ENCODE measurements at places on chromosomes 2 and 18.

- no peak for DNase-seq
These were observed 730.8 kb downstream of the DCC start for GRCh38 chr18:53070788-53071187.

GRCh38 chr2:72533765-72534164 lies 292.1 kb downstream of the EXOC6B start:
- no peak for DNase-seq

DNA sequence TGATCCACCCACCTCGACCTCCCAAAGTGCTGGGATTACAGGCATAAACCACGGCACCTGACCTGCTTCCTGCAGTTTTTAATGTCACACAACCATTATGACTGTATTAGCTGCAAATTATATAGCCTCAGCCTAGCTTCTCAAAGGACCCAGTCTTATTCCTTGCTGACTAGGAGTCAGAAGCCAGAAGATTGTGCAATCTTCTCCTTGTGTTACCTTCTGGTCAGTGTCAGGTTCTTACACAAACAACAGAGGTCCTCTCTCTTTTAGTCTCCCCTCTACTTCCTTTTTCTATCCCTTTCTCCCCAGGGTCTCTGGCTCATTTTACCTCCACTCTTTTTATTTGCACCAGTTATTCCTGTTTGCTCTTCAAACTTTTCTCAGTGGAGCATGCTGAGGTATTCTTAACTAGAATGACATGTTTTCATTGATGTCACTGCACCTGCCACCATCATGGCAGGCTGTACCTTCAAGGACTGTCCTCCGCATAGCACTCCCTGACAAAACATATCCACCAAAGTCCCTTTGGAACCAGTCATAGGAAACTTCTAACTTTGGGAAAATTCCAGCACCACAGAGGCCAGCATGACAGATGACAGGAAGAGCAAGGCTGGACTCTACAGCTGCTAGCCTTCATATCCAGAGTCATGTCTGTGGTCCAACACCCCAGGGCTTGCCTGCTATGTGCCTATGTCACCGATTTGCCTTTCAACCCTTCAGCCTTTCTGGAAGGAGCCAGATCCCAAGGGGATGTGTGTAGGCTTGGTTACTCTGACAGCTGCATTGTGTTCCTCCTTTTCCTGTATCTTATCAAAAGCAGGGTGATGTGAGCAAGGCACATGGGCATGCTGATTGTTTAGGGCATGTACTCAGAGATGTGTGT lies 45.2 kb upstream of the EPC2 start:
- DNase-seq: no peak

DNA sequence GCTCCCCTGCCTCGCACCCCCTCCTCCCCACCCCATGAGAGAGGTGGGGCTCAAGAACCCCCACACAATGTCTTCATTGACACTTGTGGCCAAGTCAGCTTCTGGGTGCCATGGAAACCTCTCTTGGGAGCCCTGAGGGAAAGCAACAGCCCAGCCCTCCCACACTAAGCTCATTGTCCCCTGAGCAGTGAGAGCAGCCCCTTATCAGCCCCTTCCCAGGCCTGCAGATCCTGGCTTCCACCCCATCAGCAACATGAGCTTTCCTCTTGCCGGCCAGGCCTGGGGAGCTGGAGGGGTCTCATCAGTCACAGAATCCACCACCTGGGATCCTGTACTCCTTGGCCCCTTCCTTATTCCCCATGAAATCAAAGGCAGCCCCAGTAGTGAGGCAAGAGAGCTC lies 107.8 kb upstream of the ST3GAL5 start:
- DNase-seq: no peak

- DNase-seq: no peak
These were observed 200.0 kb upstream of the NCKAP5 start for GRCh38 chr2:133768256-133768655.

DNA sequence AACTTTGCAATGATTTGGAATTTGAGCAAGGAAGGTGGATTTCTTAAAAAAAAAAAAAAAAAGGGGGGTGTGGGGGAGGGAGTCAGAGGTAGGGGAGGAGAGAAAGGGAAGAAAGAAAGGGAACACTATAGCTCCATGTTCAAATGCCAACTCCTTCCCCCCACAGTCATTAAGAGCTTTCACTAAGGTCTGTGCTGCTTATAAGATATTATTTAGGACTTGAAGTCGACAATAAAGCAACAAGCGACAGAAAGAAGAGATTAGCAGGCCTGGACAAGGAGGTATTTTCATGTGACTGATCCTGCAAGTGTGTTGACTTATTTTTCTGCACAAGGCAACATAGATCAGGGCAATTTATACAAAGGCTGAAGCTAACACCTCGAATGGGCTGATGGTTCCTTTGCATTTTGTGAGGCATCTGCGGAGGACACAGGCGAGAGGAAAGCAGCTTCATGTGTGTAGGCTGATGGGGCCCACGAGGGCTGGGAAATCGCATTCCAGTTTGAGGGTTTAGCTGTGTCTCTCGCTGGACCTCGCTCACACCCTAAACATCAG lies 382.0 kb downstream of the SOX11 start:
- DNase-seq: no peak

- DNase-seq: no peak
These were observed 340.8 kb downstream of the RDH14 start for GRCh38 chr2:18219676-18220075.

All from stimulated activated CD4-positive, alpha-beta T cell treated with anti-CD3 and anti-CD28 coated beads, TNF-alpha, amount 100 ng/mL, for 48 hours (primary cell).